Liver (tissue), 10 donors: ENCODE measurements at places on chromosomes 3 and 15.
A peak's percentile ranks its signal among the peaks of the same experiment; 100 is the strongest.

DNA sequence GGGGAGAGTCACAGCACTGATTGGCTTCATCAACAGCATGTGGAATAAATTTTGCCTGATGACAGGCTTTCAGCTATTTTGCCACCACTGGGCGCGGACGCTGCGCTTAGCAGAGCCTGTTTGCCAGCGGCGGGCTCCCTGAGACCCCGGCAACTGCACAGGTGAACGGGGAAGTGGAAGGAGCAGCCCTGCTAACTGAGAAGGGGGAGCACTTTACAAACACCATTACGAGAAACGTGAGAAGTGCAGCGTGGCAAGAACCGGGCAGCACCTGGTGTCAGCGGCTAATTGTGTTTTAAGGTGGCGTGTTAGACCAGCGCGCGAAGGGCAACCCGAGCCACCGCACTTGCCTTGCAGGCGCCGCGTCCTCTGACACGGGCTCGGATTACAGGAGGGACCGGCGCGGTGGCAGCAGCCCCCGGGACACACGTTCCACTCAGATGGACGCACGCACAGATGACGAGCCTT is 307.8 kb upstream of the ARRDC4 start:
- DNase-seq, result no peak

- no peak for DNase-seq
These were observed 51.1 kb downstream of the PARP15 start for GRCh38 chr3:122628567-122628966.

DNA sequence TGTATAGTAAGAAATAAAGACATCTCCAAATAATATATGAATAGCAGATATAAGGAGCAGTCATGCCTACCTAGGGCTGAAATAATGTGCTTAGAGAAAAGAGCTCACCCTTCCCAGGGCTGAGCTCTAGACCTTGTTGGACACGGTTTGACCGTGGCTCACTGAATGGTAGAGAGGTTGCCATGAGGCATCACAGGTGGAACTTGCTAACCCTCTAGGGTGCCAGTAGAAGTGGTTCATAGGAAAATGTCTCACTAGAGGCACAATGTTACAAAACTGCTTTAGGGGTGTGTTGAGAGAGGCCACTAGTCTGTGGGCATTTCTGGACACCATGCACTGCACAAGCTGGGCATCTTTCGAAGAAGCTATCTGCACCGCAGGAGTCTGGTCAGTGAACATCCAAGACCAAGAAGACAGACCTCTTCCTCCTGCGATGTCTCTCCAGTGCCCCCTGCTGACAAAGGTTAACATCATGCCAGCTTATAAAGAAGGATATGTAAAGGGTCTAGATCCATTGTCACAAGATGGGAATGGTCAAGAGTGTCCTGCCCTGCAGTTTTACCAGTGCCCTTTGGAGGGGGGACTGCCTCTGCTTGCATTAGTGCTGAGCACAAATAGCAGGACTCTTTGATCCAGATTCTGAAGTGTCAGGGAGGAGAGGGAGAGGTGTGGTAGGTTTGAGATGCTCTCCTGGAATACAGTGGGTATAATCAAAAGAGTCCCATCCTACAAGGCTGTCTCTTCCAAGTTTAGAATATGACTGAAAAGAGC is 266.8 kb downstream of the ZNF385D start:
- DNase-seq, result no peak

DNA sequence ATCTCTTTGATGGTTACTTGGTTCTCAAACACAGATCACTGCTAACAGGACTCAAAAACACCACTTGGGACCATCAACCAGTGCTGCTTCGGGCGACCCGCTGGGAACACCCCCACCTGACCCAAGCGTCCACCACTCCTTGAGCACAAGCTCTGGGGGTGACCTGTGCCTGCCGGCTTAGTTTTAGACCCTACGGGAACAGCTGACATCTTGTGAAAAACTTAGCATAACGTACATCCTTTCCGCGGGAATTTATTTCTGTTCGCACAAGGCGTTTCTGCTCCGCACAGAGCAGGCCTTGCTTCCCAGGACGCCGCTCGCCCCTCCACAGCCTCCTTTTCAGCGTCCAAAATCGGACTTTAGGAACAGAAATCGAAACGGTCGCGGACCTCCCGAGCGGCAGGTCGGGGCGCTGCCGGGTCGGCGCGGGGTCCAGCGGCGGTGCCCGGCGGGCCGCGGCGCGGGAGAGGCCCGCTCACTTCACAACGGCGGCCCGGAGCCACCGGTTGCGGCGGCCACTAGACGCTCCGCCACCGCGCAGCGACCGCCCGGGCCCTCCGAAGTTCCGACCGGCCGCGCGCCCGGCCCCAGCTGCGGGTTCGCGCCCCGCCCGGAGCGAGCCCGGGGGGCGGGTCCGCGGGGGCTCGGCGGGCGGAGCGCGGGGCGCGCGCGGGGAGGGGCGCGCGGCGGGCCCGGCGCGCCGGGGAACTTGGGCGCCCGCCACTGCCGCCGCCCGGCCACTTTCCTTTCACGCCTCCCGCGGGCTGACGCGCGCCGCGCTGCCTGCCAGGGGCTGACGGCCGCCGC is 959 bp downstream of the SFMBT1 start:
- peak; percentile 59 for DNase-seq

GRCh38 chr3:140188285-140188684 is 253.3 kb downstream of the CLSTN2 start:
- no peak for DNase-seq

GRCh38 chr3:99755831-99756230 is 61.8 kb upstream of the CMSS1 start:
- no peak for DNase-seq

DNA sequence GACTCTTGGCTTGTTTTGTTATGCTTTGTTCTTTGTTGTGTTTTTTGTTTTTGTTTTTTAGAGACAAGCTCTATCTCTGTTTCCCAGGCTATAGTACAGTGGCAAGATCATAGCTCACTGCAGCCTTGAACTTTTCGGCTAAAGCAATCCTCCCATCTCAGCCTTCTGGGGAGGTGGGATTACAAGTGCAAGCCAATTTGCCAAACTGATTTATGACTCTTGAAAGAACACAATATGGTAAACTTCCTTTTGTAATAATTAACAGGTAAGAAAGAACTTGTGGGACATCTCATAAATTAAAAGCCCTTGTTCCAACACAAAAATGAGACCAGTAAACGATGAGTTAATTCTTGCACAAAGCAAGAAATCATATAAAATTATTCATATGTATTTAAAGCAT is 476.3 kb downstream of the MAGI1 start:
- DNase-seq, result no peak

DNA sequence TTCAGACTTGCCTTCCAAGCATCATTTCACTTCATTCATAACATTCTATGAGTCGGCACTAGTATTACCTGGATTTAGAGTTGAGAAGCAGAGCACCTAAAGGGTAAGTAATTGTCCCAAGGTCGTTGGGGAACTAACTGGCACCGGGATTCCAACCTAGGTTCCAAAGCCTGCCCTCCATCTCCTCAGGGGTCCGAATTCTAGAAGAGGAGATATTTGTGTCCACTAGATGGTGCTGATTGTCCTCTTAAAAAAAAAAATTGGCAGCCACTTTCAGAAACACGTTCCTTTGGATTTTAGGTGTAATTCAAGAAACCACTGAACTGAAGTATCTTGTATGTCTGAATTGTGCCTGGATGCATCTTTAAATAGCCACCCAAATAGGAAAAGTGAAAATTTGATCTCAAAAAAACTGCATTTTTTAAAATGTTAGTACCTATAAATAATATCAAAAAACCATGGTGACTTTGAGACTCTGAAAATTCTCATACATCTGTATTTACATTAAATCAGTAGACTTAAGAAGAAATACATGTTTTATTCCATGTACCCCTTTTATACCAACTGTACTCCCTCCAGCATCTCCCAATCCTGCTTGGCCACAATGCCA is 3.9 kb upstream of the FSIP1 start:
- DNase-seq, result no peak

DNA sequence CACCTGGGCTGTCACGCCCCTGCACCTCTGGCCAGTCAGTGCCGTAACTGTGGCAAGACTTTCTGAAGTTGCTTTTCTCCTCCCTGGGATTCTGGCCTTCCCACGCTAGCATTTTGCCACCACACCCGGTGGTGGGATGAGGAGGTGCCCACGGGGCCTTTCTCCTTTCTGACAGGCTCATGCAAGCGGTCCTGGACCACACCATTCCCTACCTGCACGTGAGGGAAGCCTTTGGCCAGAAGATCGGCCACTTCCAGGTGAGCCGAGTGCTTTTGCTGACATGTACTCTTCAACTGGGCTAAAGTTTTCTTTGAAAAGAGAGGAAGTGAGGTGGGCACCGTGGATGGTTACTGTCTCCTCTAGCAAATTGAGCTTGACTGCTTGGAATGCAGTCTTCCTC is 9.6 kb downstream of the IVD start:
- DNase-seq, result no peak

- no peak for DNase-seq
These were observed 23.5 kb upstream of the SPATA12 start for GRCh38 chr3:57036952-57037351.

GRCh38 chr3:184260724-184261269 is 556 bp downstream of the CAMK2N2 start:
- DNase-seq, result no peak

DNA sequence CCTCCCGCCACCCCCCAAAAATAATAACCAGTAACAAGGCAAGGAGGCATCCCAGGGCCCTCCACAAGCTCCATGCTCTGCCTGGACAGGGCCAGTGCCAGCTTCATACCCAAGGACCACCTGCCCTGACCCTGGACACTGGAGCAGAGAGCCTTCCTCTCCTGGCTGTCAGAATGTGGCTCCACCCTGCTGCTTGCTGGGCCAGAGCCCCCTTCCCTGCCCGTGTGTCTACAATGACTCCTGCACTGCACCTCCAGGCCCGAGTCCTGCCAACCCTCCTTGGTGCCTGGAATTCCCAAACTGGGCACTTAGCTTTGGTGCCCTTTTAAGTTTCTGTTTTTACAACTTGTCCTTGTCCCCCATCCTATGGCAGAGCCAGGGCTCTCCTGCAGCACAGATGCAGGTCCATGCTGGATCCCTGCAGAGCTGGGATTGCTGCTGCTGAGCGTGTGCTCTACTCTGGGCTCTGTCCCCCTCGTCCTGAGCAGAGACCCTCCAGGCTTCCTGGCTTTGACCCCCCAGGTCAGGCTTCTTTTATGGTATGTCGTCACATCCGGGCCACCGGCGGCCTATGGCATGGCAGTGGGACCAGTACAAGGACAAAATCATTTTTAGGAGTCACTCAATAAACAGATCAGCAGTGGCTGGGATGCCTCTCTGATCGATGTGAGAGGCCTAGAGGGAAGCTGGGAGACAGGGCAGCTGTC is 11.4 kb upstream of the SNRPA1 start:
- DNase-seq, result no peak

DNA sequence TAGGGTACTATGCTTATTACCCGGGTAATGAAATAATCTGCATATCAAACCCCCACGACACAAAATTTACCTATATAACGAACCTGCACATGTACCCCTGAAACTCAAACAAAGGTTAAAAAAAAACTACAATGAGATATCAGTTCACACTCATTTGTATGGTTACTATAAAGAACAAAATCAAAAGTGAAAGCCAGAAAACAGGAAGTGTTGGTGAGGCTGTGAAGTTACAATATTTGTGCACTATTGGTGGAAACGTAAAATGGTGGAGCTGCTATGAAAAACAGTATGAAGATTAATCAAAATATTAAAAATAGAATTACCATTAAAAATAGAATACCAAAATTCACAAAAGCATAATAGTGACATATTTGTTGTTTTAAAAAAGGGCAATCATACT is 128.9 kb downstream of the ZIC1 start:
- DNase-seq, result no peak

GRCh38 chr3:33219175-33219487 is 521 bp upstream of the SUSD5 start:
- DNase-seq, result no peak

DNA sequence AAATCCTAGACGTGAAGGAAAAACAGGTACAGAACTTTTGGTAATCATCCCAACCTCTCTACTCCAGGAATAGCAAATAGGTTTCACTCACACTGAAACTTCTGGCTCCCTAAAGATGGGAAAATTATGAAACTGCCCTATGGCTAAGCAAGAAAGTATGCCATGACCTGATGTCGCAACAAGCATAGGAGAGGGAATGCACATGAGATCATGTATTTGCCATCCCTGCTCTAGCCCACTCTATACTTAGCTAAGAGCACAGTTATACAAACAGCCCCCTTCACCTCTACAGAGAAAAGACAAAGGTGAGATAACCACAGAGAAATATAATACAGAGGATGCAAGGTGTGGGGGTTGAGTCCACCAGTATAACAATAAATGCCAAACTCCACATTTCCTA is 102.7 kb downstream of the TBC1D5 start:
- no peak for DNase-seq

DNA sequence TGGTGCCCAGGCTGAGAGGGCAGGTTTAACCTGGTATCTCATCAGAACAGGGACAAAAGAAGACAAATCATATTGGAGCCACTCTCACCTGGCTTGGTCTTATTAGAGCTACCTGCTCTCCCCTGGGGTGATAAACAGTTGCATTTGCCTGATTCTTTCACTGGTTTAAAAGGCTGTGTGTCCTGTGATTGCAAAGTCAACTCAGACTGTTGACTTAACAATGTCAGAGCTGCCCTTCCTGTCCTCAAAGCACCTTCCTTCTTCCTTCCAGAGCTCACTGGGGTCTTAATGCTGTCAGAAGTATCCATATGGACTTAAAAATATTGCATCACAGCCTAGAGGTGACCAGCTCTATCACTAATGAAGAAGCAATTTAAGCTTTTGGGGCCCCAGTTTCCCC is 50.5 kb upstream of the MINAR1 start:
- no peak for DNase-seq

- no peak for DNase-seq
These were observed 26.2 kb downstream of the PSTPIP1 start for GRCh38 chr15:77021088-77021481.

DNA sequence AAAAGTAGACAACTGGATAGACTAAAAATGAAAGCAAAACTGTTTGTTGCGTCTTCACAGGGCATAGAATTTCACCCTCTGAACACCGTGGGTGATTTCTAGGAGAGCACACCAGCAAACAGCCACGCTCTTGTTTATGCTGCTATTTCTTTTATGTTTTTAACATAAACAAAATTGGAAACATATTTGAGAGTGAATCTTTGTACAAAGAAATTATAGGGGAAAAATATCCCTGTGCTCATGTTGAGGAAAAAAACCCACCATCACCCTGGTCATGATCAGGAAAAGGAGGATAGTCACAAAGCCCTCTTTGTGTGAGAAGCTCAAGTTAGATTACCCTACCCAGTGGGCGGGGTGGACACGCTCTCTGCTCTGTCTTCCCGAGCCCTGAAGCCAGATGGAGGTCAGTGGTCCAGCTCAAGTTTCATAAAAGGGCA is 313.3 kb downstream of the SATB1 start:
- DNase-seq, result no peak
